SIG-M5 (cell line): ENCODE measurements at places on chromosomes 3 and 15.

DNA sequence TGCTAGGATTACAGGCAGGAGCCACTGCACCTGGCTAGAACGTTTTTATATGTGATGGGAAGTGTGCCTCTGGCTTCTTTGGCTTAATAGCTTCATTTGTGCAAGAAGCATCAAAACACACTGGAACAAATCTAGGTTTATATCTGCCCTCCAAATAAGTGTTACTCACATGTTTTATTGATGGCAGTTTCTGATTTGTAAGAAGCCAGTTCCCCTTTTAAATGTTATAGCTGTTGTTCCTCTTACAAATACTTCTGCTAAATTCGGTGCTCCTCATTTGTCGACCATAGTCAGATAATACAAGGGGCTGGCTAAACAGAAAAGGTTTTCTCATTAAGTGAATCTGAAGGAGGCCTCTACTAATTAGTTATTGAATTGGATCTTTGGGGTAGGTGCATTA lies 307.1 kb upstream of the SEMA6D start:
- DNase-seq = no peak

DNA sequence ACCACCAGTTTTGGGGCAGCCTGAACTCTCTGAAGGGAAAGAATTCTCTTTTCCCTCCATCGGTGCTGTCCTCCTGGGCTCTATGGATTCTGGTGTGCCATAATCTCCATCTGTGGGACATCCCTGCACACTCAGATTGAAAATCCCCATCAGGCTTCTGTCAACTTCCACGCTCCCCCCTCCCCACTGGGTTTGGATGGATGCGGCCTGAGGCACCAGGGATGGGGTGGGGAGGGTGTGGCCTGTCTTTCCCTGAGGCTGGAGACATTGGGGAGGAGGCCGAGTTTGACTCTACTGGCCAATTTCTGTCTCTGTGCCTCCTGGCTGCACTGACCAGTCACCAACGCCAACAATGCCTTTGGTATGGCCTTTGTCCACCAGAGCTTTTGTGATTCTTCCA lies 16.3 kb upstream of the FBLN2 start:
- DNase-seq = no peak

- no peak for DNase-seq
Measured at GRCh38 chr3:71008350-71008935, 575.1 kb downstream of the FOXP1 start.

- DNase-seq = no peak
Measured at GRCh38 chr15:85825719-85826118, 31.0 kb upstream of the KLHL25 start.

DNA sequence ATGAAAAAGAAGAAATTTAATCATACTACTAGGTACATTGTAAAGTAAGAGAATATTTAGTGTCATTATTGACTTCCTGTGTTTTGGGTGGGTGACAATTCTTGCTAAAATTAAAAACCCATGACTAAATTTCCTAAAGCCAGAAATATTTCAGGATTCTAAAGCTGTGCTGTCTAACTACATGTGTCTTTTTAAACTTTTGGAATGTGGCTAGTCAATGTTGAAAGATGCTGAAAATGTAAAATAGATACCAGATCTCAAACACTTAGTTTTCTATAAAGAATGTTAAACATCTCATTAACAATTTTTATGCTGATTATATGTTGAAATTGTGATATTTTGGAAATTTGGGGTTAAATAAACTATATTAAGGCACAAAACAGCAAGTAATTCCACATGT lies 308.9 kb upstream of the TMCO5A start:
- no peak for DNase-seq

- no peak for DNase-seq
Measured at GRCh38 chr3:40237889-40238571, 71.5 kb upstream of the EIF1B start.

GRCh38 chr3:134369231-134369741 lies 5.0 kb downstream of the AMOTL2 start:
- no peak for DNase-seq

- no peak for DNase-seq
Measured at GRCh38 chr3:74883690-74884089, 269.2 kb upstream of the CNTN3 start.

DNA sequence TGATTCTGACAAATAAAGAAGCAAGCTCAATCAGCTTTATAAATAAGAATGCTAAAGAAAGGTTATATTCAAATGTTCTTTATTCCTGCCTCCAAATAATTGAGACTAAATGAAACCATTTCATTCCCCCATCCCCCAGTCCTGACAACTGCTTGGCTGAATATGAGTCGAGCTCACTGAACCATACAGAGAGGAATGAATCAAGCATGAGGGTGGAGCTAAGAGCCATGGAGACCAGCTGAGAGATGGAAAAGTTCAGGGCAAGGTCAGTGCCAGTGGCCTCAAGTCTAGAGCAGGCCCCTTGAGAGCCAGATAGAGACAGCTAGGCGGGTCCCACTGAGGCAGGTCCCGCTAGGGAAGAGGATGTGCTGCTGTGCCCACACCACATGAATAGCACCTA lies 188.7 kb upstream of the EIF1B start:
- no peak for DNase-seq

DNA sequence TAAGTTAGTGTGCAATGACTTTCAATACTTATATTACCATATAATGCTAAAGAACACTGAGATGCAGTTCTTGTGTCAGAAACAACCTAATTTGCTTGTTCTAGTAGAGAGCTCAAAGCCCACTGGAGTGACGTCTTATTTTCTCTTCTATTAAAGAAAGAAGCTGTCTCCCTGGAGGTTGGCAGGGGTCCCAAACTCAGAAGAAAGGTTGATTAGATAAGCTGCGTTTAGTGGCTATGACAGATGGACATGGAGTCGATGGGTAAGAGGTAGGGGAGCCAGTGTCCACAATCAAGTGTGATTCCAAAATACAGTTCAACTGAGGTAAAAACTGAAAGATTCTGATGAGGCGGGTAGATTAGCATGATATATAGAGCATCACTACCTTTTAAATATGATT lies 363.6 kb downstream of the NLGN1 start:
- no peak for DNase-seq
